ENCODE measurements at places on chromosomes 1 and 21.

DNA sequence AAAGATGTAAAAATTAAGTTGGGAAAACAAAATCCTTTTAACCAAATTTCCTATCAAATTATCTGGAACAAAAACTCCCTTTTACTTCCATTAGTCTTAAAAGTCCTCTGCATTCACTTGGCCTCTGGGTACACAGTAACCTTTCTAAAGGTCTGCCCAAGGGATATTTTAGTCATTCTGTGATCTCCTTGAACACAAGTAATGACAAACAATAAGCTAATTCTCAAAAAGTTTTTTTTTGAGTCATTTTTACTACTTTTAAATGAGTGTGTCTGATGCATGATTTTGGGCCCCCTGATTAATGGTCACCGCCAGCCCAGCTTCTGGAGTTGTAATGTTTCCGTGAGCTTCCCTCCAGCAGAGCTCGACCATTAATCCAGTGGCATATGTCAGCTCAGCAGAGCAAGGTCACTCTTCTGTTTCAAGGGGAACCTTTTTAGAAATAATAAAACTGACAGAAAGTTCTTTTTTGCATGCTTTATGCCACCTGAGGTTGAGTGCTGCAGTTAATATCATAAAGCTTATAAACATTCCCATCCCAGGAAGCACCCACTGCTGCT is 14.3 kb downstream of the SAMSN1 start:
- no peak for DNase-seq

DNA sequence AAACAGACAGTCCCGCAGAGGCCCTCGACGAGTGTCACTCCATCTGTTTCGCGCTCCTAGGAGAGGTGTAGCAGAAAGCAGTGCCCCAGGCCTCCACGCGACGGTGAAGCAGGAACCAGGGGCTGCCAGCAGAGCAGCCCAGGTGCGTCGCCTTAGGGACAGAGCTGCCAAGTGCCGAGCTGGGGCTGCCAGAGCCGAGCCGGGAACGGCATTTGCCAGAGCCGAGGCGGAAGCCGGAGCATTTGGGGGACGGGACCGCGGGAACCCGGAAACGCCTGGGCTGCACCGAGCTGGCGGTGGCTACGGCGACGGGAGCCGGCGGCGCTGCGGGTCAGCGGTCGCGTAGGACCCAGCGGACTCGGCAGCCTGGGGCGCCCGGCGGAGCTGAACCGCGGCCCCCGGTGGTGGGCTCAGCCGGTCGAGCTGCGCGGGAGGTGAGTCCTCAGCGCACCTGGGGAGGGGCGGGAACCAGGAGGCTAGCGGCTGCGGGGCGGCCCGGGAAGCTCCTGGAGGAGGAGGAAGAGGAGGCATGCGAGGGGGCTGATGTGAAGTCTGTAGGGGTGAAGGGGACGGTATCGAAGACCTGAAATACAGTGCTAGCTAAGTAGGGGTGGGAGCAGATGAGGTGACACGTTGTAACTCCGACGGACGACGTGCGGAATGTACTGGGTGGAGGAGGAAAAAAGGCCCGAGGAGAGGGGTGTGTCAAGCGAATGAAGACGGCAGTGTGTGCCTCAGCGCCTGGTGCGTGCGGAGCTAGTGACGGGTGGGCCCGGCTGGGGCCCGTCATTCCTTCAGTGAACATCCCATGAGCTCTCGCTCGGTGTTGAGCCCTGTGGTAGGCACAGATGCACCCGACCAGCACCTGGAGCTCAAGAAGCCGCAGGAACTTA is at the start of gene SLC35A3:
SLC35A3 (plus strand) TSS at position 268 of the 893 bp plus-strand sequence. CDS start 23,559 bp downstream, outside the sequence.
- peak; percentile 79 for DNase-seq

DNA sequence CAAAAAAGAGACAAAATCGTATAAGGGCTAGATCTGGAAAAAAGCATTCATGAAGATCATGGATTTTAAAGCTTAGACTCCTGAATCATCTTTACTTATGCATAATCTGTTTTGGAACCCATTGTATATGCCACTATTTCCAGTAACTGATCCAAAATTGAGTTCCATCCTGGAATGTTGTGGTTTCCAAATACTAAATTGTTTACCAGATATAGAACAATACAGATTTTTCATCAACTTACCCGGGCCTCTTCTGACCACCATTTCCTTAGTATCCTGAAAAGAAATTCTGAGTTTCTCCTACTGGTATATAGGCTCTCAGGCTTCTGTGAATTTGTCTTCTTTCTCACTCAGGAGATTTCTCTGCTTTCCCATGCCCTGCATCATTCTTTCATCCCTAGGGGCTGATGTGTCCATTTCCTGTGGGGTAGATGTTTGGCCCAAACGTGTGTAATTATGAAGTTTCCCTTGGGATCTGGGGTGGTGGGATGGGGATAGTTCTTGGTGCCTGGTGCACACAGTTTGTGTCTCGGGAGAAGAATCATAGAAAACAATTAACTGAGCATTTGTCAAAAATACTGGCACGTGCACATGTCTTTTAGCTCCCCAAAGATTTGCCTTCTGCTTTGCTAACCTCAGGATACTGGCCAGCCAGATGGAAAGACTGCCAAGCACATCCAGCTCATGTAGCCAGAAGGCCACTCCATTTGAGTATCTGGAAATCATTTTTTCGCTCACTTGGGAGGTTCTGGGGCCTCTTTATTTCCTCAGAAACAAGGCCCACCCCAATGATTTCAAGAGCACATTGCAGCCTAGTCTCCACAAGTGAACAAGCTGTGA is 127.8 kb downstream of the NTMT2 start:
- no peak for DNase-seq

GRCh38 chr1:110616587-110616986 is 10.4 kb upstream of the KCNA2 start:
- DNase-seq, result peak; percentile 22

- DNase-seq, result no peak
These were observed 112.9 kb upstream of the ATP1A1 start for GRCh38 chr1:116260115-116260514.

DNA sequence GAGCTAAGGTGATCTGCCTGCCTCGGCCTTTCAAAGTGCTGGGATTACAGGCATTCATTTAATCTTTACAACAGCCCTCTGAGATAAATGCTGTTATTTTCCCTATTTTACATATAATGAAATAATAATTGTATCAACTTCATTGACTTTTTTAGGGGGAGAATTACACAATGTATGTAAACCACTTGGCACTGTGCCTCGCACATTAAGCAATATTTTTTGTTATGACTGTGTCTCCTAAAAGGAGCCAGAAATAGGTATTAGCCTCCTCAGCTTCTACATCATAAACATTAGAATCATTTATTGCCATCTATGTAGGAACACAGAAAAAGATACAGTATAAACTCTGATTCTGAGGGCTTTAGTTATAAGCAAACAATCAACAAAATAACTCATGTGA is 1.1 kb upstream of the DNAJC28 start:
- no peak for DNase-seq

GRCh38 chr1:213973129-213973528 is 14.6 kb upstream of the PROX1 start:
- no peak for DNase-seq

GRCh38 chr1:40029608-40030007 is 10.9 kb upstream of the CAP1 start:
- DNase-seq, result no peak

DNA sequence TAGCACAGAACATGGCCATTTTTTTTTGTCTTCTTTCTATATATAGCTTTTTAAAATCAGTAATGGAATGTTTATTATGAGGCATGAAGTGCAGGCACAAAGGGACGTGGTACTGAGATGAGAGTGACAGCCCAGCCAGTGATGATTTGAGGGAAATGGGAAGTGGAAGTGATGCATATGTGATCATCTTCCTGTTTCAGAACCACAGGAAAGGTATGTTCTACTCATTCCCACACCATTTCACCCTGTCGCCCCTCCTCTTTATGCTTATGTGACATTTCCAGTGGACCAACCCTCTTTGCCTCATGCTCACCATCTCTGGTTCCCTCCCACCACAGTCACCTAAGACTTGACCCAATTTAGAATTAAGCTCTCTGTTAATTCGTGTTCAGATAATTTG is 24.3 kb downstream of the PTGS2 start:
- no peak for DNase-seq

DNA sequence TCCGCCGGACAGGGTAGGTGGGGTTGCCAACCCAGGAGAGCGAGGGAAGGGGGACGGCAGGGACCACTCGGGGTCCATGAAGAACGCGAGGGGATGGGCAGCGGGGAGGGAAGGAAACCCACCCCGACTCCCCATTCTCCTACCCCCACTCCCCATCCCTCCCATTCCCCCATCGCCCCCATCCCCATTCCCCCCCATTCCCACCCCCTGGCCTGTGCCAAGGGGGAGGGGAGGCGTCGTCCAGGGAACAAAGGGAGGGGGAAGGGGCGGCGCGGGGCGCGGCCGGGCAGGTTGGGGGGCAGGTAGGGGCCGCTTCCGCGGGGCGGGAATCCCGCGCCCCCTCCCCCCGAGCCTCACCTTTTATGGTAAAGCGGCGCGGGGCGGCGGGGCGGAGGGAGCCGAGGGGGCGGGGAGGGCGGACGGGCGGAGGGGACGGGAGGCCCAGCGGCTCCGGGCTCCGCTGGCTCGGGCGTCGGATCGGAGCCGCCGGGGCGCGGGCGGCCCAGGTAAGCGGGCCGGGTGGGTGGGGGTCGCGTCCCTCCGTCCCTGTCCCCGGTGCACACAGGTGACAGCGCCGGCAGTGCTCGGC is at the start of gene FBLIM1:
FBLIM1 (plus strand) TSS at position 453 of the 589 bp plus-strand sequence. CDS start 6,189 bp downstream, outside the sequence.
- DNase-seq, result no peak

GRCh38 chr1:24364975-24365678 is 46.0 kb downstream of the GRHL3 start:
- no peak for DNase-seq

DNA sequence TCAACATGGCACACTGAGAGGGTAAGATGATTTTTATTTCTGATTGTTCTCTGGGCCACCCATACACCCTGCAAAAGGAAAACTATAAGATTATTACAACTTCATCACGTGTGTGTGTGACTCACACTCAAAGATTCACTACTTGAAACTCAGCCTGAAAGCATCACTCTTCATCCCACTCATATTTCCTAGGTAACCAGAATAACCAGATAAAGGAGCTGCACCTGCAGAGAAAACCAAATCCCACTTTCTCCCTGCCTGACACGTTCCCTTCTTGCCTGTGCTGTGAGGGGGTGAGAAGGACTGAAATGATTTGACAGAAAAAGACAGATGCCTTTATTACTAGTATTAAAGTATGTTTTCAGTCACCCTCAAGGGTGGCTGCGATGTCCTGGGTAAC is 131.6 kb downstream of the TGFBR3 start:
- no peak for DNase-seq

GRCh38 chr1:22449636-22450035 is 2.0 kb upstream of the ZBTB40 start:
- no peak for DNase-seq
